ENCODE measurements at places on chromosomes 5 and 9.
A peak's percentile ranks its signal among the peaks of the same experiment; 100 is the strongest.

- no peak for DNase-seq
Observed at GRCh38 chr9:38043931-38044623, 24.9 kb downstream of the SHB start.

GRCh38 chr9:78510035-78510434 lies 213.1 kb downstream of the PSAT1 start:
- no peak for DNase-seq

GRCh38 chr5:175805256-175806011 lies 65.9 kb upstream of the CPLX2 start:
- DNase-seq: no peak

- no peak for DNase-seq
Observed at GRCh38 chr9:121720311-121721057, 69.0 kb downstream of the DAB2IP start.

- no peak for DNase-seq
Observed at GRCh38 chr5:64682608-64683007, 7.7 kb upstream of the SHISAL2B start.

GRCh38 chr9:128163523-128164306 lies 3.6 kb downstream of the BBLN start:
- no peak for DNase-seq

DNA sequence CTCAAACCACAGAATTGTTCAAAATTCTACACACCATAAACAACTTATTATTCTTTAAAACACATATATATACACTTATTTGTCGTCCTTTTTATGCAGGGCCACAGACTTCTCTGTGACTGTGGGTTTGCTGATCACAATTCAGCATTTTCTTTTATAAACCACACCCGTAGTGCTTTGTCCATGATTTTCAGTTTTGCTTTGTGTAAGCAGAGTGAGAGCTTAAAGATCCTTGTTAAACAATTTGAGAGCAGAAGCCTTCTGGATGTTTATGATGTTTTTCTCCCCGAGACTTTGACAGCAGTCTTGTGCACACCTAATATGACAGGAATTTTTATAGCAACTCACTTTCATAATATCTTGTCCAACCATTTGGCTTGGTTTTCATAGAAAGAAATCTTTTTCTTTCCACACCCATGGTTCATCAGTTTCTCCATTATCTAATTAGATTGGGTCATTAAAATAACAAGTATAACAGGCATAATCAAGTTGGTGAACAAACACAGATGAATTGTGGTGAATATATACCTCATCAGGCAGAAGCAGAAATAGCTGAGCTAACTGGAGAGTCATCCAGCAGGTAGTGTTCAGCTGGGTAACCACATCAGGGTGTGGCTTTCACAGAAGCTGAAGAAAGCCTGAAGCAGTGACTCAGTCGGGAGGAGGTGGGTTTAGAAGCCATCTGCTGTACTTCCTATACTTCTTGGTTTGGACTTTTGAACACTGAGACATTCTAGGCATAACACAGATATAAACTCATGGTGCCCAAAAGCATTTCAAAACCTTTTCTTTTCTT lies 232.8 kb downstream of the DOCK8 start:
- peak; percentile 41 for DNase-seq

DNA sequence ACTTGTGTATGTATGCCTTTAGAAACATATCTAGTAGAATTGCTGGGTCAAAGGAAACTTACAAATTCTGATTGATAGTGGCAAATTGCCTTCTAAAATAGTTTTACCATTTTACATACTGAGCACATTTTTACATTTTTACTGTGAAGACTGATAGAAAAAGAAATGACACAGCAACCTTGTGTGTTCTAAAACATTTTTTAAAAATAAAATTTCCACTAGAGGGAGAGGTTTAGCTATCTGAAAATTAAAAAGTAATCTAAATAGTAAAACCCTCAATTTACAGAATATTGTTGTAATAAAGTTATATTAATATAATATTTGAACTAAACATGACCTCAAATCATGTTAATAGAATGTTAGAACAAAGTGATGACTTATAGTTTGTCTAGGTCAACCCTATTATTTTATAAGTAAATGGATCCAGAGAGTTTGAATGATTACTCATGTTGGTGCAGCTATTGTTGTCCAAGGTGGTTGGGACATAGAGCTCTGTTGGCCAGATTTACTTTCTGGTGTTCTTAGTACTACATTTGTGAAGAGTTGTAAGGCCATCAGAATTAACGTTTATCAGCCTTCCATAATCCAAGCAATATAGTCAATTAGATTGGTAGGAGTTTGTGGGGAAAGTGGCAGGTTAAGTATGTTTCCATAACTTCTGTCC lies 17.2 kb downstream of the CENPP start:
- no peak for DNase-seq

DNA sequence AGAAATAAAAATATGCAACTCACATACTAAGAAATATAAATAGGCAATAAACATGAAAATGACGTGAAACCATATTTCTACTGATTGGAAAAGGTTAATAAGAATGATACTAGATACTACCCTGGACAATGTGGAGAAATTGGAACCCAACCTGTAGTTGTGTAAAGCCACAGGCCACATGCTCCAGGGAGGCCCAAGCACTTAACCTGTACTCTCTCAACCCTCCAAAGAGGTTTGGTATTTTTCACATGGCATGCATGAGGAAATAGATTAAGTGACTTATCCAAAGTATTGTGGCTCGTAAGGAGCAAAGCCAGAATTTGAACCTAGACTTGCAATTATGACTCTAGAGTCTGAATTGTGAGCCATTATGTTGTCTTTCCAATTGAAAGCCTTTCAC lies 13.4 kb downstream of the LIFR start:
- no peak for DNase-seq

- DNase-seq: no peak
Observed at GRCh38 chr9:89154651-89155336, 23.8 kb downstream of the SHC3 start.

DNA sequence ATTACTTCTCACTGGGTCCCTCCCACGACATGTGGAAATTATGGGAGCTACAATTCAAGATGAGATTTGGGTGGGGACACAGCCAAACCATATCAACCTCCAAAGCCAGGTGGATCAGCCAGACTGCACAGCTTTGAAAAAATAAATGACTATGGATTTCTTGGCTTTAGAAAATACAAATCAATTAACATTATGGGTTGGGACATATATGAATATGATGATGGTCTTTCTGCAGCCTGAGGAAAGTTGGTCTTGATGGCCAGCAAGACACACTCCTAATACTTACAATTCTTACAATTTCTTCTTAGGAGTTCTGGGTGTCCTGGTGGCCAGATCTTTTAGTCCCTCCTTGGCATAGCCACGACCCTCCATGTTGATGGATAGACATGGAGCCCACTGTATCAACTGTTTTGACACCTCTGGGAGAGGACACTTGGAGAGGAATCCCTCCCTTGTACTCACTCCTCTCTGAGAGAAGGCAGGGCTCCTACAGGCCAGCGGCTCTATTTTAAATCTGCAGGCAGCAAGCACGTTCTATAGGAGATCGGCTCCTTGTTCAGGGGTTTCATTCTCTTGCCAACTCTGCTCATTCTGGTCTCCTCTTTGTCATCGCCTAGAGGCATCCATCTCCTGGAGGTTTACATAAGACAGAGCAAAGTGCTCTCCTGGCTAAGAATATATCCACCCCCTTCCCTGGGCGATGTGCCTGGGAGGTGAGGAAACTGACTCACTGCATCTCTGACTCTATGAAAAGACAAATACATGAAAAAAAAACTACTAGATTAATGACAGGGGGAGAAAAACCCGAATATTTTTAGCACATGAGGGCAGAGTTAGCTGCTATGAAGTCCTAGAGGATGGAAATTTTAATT lies 145.9 kb downstream of the CARTPT start:
- no peak for DNase-seq

DNA sequence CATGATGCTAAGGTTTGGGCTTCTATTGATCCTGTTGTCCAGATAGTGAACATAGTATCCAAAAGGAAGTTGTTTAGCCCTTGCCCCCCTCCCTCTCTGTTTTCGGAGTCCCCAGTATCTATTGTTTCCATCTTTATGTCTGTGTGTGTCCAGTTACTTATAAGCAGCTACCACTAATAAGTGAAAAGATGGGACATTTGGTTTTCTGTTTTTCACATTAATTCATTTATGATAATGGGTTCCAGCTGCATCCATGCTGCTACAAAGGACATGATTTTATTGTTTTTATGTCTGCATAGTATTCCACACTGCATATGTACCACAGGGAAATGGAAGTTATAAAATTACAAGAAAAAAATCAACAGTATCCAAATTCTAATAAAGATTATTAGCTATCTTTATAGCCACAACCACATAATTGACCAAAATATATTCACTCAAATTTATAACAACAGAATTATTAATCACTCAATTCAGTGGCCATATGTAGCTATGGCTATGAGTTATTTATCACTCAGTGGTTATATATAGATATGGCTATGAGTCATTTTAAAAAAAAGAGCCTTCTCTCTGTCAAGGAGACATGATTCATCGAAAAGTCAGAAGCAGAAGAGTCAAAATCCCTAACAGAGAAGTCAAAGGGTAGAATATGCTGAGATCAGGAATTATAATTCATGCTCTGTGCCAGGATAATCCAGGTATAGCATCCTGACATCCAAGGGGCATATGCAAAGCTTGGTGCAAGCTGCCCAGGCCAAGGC lies 367.5 kb downstream of the DEPDC1B start:
- DNase-seq: no peak

DNA sequence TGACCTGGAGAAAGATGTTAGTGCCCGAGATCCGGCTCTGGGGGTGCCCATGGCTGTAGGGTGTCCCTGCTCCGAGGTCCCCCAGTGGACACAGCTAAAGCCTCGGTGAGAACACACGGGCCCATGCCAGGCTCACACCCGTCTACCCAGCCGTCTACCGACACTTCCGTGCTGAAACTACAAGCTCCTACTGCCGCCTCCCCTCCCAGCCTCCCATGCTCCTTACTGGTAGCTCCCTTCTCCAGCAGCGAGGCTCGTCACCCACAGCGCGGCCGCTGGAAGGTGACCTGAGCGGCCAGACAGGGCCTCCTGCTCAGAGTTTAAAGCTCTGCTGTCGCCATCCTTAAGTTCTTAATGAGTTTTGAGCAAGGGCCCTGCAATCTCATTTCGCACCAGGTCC lies 33.2 kb upstream of the CLPTM1L start:
- no peak for DNase-seq

- DNase-seq: no peak
Observed at GRCh38 chr5:87403409-87403808, 9.3 kb downstream of the CCNH start.

DNA sequence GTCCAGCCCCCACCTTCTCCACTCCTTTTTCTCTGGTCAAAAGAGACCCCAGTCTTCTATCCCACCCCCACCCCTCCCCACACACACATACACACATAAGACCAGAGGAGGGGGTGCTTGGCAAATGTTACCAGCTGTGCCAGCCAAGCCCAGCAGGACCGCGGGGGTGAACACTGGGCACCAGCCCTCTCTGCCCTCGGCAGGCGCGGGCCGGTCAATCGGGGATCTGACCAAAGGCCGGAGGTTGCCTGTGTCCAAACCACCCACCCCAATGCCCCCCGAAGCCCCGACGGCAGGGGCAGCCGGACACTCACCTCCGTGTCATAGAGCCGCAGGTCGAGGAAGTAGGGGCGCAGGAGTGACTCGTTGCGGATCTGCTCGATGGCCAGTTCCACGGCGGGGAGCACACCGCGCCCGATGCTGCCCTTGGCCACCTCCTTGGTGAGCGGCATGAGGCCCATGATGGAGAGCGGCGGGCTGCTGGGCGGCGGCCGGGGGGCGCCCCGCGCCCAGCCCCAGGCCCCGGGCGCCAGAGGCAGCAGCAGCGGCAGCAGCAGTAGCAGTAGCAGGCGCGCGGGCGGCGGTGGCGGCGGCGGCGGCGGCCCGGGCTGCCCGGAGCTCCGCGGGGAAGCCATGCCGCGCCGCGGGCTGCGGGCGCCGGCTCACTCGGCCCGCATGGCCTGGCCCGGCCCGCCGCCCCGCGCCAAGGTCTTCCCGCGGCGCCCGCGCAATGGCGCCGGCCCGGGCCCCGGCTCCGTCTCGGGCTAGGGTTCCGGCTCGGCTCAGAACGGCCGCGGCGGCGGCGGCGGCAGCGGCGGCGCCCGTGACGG lies 417 bp downstream of the GABBR2 start:
- DNase-seq: peak; percentile 18

DNA sequence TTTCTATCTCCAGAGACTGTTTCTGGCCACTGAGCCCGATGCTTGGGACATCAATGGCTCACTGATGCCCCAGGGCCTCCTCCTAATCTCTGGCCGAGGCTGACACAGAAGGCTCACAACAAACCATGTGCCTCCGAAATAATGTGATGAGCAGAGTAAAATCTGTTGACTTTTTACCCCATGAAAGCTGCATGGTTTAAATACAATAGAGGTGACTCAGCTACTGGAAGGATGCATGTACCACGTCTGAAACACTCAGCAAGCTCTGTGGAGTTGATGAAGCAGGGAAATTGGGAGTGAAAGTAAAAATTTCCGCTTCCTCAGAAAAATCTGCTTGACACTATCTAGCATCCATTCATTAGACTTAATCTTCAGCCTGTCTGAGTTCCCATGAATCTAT lies 111.1 kb upstream of the EQTN start:
- DNase-seq: no peak

DNA sequence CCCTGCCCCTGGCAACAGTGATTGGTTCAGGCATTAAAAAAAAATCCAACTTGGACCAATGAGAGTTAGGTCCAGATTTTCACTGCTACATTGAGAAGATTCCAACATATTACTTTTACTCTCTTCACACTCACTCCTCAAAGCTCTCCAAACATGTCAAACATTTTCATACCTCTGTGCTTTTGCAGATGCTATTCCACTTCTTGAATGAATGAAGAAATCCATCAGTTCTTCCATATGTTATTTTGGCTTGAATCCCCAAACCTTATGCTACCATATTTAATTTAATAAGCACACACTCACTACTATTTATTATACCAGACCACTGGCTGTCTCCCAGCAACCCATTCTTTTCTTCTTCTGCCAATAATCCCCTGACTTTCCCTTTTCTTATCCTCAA lies 87.1 kb downstream of the PPP2R2B start:
- no peak for DNase-seq

DNA sequence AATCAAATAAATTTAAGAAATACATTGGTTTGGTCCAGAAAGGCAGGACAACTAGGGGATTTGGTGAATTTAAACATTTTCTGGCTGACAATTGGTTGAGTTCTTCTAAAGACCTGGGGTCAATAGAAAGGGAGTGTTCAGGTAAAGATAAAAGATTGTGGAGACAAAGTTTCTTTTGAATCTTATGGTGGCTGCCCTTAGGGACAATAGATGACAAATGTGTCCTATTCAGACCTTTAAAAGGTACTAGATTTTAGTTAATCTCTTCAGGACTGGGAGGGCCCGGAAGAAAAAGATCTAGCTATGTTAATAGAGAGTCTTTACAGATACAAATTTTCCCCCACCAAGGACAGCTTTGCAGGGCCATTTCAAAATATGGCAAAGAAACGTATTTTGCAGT lies 35.9 kb downstream of the PLEKHG4B start:
- DNase-seq: no peak

DNA sequence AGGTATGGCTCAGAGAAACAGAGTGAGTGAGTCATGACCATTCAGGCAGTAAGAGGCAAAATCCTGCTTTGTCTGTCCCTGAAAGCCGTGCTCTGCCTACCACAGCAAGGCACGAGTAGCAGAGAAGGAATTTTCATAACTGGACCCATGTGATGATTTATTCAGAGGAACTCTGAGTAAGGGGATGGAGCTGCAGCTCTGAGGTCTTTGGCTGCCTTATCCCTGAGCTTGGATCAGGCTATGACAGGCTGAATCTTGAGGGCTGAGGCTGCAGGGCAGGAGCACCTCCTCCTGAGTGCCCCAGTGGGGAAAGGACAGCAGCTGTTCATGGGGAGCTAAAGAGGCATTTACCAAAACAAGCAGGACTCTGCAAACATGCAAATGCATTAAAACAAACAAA lies 183.4 kb downstream of the PAPPA start:
- no peak for DNase-seq

GRCh38 chr9:4573634-4574389 lies 83.5 kb downstream of the SLC1A1 start:
- no peak for DNase-seq
